ENCODE measurements at places on chromosomes 12 and 14.

DNA sequence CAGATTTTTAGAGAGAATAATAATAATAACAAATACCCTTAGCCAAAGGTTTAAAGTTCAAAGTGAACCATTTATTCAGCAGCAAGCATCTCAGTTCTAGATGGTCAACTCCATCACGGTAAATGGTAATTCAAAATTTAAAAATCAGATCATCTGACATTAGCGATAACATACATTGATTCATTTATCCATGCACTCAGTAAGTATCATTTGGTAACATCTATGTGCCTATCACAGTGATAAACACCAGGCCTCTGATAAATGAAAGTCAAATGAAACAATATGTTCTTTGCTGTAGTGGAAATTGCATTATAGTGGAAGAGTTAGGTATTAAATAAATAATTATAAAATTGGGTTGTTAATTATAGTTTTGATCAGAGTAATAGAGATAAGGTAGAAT is 108.8 kb downstream of the CNTN1 start:
- DNase-seq: no peak

GRCh38 chr14:58747181-58747580 is 109.4 kb downstream of the DACT1 start:
- peak; percentile 74 for DNase-seq

DNA sequence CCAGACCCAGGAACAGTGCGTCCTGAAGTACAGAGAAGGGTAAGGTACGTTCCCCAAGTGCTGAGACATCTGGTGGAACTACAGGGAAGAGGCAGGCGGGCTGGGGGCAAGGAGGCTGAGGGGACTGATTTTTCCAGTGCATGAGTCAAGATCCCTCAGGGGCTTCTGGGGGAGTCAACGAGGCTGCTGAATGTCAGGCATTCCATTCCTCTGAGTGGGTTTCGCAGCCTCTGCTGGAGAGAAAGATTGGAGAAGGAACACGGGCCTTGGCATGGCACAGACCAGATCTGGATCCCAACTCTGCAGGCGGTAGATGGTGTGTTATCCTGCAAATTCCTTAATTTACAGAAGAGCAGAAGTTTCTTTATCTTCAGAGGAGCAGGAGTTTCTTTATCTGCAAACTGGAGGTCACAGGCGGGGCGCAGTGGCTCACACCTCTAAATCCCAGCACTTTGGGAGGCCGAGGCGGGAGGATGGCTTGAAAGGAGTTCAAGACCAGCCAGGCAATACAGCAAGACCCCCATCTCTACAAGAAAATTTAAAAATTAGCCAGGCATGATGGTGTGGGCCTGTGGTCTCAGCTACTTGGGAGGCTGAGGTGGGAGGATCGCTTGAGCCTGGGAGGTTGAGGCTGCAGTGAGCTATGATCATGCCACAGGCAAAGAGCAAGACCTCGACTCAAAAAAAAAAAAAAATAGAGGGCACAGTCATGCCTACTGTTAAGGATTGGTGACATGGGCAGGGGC is 132.6 kb upstream of the MAP1LC3B2 start:
- peak; percentile 100 for DNase-seq

DNA sequence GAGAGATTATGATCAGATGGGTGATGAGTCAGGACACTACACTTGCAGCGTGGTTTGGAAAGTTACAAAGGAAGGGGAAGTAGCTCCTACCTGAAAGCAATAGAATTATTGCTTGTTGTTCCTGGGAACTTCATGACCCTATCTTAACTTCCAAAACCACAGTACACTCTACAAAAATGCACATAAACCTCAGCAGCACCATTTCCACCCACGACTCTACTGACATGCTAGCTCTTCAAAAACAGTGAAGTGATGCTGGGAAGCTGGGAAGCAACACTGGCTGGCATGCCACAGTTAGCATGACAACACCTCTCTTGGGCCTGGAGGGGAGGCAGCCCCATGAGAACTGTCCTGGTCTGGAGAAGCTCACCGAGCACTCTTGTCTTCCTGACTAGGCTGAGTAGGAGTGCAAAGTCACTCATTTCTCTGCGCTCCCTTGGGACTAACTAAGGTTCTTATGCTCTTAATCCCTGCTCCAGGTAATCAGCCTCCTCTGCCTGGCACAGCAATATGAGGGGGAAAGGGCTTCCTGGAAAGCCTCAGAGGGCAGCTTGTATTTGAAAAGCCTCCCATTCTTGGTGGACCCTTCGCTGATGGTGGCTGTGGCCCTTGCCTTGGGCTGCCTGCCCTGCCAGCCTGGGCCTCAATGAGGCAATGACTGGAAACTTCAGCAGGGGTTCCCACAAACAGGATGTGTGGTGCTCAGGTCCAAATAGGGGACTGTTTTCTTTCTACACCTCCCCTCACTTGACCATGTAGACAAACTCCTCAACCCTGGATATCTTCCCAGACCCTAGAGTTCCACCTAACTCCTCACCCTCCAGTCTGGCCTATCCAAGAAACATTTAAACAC is 1.2 kb downstream of the KRT3 start:
- DNase-seq: peak; percentile 65

DNA sequence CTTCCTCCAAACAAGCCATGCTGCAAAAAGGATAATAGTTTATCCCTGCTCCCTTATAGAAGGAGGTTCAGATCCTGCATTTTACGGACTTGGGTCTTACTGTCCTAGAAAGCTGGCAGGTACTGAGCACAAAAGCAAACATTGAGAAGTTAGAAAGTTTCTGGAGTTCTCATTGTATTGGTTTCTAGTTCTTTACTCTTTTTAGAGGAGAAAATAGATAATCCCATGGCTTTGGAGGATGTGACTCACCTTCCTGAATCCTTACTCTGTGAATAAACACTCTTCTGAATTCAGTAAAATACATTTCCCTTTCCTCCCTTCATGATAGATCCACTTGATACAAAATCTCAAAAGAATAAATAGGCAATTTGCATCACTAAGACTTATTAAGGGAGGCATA is 188.9 kb downstream of the NPAS3 start:
- peak; percentile 12 for DNase-seq

- DNase-seq: no peak
Measured at GRCh38 chr12:3791256-3791874, 38.5 kb upstream of the CRACR2A start.

- no peak for DNase-seq
Measured at GRCh38 chr12:111188436-111188835, 180.5 kb downstream of the PHETA1 start.

GRCh38 chr14:53441789-53442188 is 288.7 kb upstream of the DDHD1 start:
- no peak for DNase-seq

DNA sequence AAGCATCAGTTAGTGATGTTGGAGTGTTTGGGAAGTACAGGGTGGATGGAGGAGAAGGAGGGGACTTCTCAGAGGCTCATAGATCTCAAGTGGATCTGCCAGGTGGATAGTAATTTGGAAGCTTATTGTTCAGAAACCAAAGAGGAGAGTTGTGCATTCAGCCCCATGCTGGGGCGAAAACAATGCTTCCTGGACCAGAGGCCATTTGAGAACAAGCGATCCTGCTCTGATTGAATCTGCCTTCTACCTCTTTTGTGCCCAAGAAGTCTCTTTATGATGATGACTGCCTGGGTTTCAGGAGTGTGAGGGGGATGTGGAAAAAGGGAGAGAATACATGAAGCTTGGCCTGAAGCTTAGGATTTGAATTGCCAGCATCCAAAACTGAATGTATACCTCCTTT is 110.8 kb upstream of the SRRM4 start:
- DNase-seq: no peak
